Endodermal cell (in vitro differentiated cells): ENCODE measurements at places on chromosomes 16 and 17.

- no peak for DNase-seq
Observed at GRCh38 chr17:41893384-41893783, 25.4 kb downstream of the ACLY start.

GRCh38 chr17:3039736-3040135, 23.7 kb downstream of the OR1D5 start:
- DNase-seq, result no peak

- no peak for DNase-seq
Observed at GRCh38 chr17:41664587-41665565, 23.8 kb upstream of the EIF1 start.

GRCh38 chr16:86346034-86346433, 164.3 kb upstream of the FOXF1 start:
- no peak for DNase-seq

DNA sequence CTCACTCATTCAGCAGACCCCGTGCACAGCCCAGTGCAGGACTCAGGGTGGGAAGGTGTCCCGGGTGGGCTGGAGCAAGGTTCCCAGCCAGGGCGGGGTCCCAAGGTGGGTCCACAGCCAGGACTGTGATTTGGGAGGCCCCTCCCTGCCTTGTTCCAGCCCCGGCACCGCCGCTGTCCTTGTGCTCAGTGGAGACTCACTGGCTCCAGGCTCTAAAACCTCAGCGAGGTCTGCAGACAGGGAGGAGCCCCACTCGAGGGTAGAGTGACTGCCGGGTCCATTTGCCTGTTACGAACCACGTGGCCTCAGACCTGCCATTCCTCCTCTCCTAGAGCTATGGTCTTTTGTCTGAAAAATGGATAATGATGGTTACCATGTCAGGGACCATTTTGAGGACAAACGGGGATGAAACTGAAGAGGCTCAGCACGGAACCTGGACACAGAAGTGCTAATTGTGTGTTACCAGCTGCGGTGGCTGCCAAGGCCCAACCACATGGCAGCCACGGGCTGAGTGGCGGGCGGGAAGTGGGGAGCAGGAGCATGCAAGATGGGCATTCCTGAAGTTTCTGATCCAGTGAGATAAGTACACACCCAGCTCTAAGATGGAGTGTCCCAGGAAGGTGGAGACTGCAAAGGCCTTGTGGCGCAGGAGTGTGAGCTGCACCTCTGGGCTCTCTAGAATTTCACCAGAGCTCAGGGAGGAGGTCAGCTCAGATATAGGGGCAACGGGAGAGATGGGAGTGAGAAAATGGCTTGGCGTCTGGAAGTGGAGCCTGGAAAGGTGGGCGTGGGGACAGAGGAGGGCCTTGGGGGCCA, 317.6 kb downstream of the SEC14L1 start:
- DNase-seq, result no peak

GRCh38 chr16:66810391-66810790, 9.0 kb upstream of the TERB1 start:
- no peak for DNase-seq

DNA sequence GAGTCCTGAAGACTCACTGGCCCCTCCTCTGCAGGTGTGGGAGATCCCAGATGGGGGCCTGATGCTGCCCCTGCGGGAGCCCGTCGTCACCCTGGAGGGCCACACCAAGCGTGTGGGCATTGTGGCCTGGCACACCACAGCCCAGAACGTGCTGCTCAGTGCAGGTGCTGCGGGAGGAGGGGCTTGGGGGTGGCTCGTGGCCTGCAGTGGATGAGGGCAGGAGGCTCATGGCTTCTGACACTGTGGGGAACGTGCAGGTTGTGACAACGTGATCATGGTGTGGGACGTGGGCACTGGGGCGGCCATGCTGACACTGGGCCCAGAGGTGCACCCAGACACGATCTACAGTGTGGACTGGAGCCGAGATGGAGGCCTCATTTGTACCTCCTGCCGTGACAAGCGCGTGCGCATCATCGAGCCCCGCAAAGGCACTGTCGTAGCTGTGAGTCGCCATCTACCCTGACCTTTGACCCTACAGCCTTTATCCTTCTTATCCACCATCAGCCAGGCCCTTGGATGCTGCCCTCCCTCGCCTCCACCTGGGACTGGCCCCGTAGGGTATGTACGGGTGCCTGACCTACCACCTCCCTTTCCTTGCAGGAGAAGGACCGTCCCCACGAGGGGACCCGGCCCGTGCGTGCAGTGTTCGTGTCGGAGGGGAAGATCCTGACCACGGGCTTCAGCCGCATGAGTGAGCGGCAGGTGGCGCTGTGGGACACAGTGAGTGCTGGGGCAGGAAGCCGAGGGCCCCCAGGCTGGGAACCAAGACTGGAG, 3.6 kb downstream of the CORO1A start:
- peak; percentile 93 for DNase-seq

DNA sequence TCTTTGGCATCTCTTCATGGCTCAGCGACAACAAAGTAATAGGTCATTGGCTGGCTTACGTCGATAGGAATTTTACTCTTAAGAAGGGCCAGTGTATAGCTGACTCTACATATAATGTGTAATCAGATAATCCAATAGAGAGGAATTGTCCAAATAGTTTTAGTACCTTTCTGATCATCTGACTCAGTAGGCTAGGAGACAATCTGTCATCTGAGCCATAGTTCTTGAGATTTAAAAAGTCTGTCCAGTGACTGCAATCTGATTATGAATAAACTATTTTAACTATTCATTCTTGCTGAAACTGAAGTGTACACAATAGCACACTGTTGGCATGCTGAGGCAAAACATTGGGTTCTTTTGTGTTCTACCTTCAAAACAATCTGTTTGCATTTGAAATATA, 21.4 kb upstream of the NOL11 start:
- DNase-seq, result no peak

DNA sequence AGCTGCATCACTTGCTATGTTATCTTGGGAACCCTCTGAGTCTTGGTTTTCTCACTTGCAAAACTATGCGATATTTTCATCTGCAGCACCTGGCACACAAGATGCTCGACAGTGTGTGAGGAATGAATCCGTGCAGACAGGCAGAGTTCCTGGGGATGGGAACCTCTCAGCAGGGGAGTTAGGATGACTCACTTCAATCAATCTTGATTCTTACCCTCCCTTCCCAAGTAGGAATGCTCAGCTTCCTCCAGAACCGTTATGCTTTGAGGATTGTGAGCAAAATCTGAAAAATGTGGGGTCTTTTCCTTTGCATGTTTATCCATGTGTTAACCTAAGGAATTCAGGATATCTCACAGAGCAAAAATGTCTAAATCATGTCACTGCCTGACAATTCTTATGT, 68.9 kb upstream of the HNF1B start:
- DNase-seq, result peak; percentile 79

DNA sequence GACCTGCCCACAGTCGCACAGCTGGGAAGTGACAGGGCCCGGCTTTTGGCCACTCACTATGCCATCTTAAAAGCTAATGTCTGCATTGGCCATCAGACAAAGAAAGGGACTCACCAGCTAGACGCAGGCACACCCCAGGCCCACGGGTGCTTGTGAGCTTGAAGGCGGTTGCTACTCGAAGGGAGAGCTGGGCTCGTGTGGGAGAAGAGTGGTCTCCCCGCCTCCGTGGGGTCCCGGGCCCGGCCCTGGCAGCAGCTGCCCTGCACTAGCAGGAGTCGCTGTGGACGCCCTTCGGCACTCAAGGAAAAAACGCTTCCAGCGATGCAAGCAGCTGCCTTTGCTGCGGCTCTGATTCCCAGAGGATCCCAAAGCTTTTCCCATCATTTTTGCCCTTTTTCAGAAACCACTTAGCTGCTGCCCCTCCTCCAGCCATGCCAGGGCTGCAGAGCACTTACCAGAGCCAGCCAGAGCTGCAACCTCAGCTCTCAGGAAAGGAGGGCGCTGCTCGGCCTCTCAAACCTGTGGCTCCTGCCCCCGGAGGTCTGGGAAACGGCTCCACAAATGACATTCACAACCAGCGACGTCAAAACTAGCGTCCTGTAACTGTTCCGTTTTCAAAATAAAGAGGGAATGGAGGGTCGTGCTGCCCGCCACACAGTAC, 12.3 kb downstream of the TRPV1 start:
- DNase-seq, result peak; percentile 67

GRCh38 chr17:56718515-56718914, 115.2 kb downstream of the C17orf67 start:
- DNase-seq, result no peak

DNA sequence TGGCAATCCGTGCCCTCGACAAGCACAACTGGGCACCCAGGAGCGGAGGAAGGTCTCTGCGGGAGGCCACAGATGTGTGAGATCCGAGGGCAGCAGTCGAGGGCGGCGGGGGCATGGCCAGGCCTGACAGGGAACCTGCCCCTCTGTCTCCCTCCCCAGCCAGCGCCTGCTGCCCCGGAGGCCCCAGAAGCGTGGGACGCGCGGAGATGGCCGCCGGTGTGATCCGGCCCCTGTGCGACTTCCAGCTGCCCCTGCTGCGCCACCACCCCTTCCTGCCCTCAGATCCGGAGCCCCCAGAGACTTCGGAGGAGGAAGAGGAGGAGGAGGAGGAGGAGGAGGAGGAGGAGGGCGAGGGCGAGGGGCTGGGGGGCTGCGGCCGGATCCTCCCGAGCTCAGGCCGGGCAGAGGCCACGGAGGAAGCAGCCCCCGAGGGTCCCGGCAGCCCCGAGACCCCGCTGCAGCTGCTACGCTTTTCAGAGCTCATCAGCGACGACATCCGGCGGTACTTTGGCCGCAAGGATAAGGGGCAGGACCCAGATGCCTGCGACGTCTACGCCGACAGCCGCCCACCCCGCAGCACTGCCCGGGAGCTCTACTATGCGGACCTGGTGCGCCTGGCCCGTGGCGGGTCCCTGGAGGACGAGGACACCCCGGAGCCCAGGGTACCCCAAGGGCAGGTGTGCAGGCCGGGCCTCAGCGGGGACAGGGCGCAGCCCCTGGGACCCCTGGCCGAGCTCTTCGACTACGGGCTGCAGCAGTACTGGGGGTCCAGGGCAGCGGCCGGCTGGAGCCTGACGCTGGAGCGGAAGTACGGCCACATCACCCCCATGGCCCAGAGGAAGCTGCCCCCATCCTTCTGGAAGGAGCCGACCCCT, 1.7 kb downstream of the PERCC1 start:
- DNase-seq, result no peak

GRCh38 chr16:54944002-54944401, 13.3 kb downstream of the IRX5 start:
- DNase-seq, result no peak

GRCh38 chr16:53502331-53503269, at the start of gene AKTIP:
Gene AKTIP, minus strand, starts transcription at chr16:53503209. Its CDS starts 2,950 bp downstream, at chr16:53500259.
- DNase-seq, result peak; percentile 71

GRCh38 chr16:89120921-89121351, 27.3 kb downstream of the ACSF3 start:
- DNase-seq, result no peak

DNA sequence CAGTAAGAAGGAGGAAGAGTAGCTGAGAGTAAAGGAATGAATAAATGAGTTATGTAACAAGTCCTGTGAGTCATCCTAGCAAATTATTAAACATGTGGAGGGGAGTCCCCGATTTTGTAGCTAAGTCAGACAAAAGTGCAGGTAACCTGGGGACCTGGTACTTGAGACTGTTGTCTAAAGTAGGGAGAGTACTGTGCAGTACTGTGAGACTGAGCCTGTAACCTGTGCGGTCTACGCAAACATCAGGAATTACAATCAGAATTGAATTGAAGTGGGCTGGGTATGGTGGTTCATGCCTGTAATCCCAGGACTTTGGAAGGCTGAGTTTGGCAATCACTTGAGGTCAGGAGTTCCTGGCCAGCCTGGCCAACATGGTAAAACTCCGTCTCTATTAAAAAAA, 35.7 kb downstream of the IKZF3 start:
- no peak for DNase-seq

DNA sequence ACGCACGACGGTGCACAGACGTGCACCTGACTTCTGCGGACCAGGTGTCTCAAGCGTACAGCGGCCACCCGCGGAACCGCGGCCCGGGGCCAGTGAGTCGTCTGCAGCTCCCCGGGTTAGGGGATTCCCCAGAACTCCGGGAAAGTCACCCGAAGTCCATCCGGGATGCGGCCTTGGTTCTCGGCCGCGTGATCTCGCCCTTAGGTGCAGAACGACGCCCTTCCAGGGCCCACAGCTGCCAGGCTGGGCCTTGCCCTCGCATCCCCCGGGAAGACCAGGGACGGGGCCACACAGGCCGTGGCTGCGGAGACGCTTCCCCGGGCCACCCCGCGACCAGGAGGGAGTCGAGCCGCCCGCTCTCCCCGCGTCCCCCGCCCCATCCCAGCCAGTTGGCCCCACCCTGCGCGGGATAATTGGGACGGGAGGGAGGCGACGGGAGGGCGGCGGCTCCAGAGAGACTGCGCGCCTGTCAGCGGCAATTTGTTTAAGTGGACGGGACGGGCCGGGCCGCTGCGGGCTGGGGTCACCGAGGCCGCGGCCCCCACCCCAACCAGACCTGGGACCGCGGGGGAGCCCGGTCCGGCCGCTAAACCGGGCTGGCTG, 3.6 kb upstream of the TBX2 start:
- peak; percentile 75 for DNase-seq

- DNase-seq, result no peak
Observed at GRCh38 chr17:7982173-7982572, 20.2 kb upstream of the GUCY2D start.

DNA sequence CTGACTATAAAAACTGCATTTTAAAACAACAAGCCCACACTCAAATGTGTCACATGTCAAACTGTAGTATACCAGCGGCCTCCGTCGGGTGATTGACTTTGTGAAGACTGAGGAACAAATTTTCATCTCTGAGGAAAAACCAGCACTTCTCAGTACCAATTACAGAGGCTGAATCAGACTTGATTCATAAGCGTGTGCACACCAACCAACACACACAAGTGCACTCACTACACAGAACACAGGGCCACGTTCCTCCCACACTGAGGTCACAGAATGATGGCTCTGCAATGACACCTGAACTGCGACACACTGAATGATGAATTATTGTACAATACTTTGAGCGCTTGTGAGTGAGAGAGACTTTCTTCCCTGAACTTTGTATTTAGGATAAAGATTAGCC, 29.6 kb downstream of the XPO6 start:
- no peak for DNase-seq

DNA sequence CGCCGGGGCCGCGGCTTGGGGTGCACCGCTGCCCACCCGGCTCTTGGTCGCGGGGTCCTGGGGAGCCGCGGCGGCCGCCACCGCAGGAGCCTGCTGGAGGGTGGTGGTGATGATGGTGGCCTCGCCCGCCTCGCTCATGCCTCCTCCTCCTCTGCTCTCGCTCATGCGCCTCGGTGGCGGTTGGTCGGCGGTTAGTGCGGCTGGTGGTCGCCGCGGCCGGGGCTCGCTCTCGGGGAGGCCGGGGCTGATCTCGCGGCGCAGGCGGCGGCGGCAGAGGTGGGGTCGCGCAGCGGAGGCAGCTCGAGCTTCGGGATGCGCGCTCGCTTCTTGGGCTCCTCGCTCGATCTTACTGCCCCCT, 41.6 kb downstream of the AHSP start:
- DNase-seq, result peak; percentile 60

DNA sequence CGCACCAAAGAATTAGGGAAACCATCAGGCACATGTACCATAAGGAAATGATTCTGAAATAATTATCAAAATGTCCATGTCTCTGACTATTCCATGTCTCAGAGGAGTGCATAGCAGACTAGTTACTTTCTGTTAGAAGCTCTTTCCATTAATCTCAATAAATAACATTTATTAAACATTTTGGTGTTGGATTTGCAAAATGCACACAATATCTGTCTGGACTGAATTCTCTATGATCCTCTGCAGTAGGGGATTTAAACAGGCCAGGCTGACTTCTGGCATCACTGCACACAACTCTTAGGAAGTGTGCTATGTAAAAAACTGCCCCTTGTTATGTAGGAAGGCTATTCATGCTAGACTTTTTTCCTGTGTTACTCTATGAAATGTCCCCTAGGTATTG, 283.3 kb upstream of the CDH5 start:
- no peak for DNase-seq
